Left ventricle myocardium inferior (tissue), 1 donor: ENCODE measurements at places on chromosomes 13 and 19.
A peak's percentile ranks its signal among the peaks of the same experiment; 100 is the strongest.

- no peak for DNase-seq
These were observed 20.4 kb downstream of the ZNF708 start for GRCh38 chr19:21308773-21309172.

- DNase-seq: no peak
These were observed 1.5 kb downstream of the TIMM13 start for GRCh38 chr19:2425622-2426581.

- no peak for DNase-seq
These were observed 239.0 kb downstream of the GGACT start for GRCh38 chr13:100349594-100349993.

- DNase-seq: peak; percentile 78
These were observed at the start of gene LTBP4 for GRCh38 chr19:40601134-40601974. Gene LTBP4, plus strand, starts transcription at chr19:40601369. Its CDS starts 19 bp downstream, at chr19:40601388.

DNA sequence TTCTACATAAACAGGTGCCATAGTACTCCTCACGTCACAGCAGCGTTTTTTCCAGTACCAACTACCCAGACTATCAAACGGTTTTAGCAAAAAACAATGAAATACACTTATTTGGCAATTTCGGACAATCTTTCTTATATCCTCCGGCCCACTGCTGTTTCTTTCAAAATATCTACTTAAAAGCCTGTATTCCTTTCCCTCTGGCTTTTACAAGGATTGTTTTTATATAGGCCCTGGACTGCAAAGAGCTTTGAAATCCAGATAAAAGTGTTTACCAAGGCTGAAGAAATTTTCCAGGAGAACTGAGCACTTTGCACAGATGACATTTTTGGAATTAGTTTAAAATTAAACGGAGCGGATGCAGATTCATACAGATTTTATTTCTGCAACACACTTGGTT lies 255.9 kb upstream of the STARD13 start:
- no peak for DNase-seq

- peak; percentile 73 for DNase-seq
These were observed 7.5 kb upstream of the OR10H5 start for GRCh38 chr19:15779756-15780476.

GRCh38 chr13:101775267-101775666 lies 322.8 kb downstream of the ITGBL1 start:
- DNase-seq: no peak

DNA sequence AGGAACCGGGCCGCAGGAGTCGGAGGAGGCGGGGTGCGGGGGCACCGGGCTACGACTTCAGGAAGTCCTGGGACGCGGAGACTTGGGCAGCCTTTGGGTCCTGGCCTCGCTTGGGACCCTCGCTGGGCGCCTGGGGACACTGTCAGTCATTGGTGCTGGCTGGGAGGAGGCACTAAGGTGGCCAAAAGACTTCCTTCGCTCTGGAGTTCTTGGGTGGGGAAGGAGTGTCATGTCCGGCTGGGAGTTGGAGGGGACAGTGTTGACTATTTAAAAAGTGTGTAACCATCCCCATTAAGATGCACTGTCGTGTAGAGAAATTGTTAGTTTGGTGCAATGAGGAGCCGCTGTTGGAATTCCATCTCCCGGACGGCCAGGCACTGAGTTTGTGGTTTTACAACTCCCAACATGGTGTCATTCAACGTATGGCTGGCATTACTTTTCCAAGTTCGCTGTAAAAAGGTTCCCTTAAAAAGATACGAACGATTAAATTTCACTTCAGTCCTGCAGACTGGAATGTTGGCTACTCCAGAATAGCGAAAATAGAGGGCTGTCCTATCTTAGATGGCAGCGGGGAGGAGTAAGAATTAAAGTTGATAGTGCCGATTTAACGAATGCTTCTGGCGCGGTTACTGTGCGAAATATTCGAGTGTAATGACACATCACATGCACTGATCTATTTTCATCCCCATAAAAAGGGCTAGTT lies 776 bp downstream of the DNAJC3 start:
- DNase-seq: no peak

DNA sequence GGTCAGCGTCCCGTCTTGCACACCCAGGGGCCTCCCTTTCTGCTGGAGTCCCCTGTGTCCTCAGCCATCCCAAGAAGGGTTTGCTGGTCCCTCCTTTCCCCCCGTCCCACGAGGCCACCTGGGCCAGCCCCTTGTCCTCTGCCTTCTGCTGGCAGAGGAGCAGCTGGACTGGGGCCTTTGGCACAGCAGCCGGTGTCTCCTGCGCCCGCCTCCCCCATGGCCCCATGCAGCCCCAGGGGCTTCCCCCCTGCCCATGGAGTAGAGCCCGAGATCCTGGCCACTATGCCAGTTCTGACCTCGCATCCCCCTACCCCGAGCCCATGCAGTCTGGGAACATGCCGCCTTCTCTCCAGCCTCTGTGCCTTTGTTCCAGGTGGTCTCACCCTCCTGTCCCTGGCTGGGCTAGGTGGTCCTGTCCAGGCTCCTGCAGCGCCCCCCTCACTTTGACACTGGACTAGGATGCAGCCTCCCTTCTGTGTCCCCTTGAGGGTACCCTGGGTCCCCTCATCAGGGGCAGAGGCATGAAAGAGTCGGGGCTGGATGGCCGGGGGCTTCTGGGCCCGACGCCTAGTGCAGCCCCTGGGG lies 5.7 kb upstream of the GARIN5A start:
- DNase-seq: no peak

GRCh38 chr19:45508861-45509691 lies 1.8 kb downstream of the VASP start:
- DNase-seq: peak; percentile 83

- DNase-seq: no peak
These were observed 11.4 kb upstream of the MIA start for GRCh38 chr19:40763963-40764362.

- DNase-seq: no peak
These were observed 643.5 kb downstream of the UQCRFS1 start for GRCh38 chr19:28569132-28570131.

- no peak for DNase-seq
These were observed 308.1 kb downstream of the COG6 start for GRCh38 chr13:39963612-39964011.

- no peak for DNase-seq
These were observed 489.7 kb downstream of the RFC3 start for GRCh38 chr13:34307607-34308006.

GRCh38 chr19:43524922-43525835 lies 1.8 kb downstream of the ETHE1 start:
- peak; percentile 49 for DNase-seq

DNA sequence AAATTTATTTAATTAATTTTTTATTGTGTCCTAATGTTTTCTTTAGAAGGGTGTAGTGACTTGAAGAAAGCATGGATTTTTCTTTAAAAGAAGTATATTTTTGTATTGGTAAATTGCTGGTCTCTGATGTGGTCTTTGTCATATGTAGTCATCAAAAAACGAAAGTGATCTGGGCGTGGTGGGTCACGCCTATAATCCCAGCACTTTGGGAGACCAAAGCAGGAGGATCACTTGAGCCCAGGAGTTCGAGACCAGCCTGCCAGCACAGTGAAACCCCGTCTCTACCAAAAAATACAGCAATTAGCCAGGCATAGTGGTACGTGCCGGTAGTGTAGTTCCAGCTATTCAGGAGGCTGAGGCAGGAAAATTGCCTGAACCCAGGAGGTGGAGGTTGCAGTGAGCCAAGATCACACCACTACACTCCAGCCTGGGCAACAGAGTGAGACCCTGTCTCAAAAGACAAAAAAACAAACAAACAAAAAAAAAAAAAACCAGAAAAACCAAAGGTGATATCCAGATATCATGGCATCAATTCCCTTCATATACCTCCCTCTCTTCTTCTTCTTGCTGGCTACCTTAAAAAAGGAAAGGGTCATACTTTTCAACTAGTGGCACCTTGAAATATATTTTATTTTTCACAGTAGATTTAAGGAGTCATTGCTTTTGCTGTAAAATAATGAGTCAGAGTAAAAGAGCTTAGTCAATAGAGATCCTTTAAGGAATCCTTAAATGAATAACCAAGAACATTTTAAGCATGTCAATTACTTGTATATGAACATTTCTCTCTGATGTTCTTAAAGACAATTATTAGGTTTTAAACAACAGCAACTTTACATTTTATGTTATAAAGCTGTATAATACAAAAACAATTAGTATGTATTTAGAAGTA lies 19.9 kb downstream of the KCTD4 start:
- DNase-seq: no peak

GRCh38 chr13:29664591-29664990 lies 69.1 kb upstream of the SLC7A1 start:
- DNase-seq: no peak

GRCh38 chr19:58460039-58460438 lies 6.8 kb upstream of the ZNF324 start:
- no peak for DNase-seq

DNA sequence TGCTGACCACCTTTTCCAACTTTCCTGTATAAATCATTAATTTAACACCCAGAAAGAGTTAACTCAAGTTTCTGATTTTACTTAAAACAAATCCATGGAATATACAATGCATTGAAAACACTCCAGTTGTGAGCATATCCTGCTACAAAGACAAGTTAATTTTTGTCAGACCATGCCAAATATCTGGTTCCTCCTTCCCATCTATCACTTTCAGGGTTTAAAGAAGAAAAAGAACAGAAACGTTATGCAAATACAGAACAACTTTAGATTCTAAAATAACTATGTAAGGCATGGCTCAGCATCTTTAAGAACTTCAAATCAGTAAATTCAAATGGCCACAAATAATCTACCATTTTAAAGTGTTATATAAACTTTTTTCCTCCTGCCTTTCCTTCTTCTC lies 14.9 kb downstream of the MRPS31 start:
- DNase-seq: no peak

- DNase-seq: peak; percentile 55
These were observed 1.1 kb downstream of the PIP5K1C start for GRCh38 chr19:3698974-3699740.

DNA sequence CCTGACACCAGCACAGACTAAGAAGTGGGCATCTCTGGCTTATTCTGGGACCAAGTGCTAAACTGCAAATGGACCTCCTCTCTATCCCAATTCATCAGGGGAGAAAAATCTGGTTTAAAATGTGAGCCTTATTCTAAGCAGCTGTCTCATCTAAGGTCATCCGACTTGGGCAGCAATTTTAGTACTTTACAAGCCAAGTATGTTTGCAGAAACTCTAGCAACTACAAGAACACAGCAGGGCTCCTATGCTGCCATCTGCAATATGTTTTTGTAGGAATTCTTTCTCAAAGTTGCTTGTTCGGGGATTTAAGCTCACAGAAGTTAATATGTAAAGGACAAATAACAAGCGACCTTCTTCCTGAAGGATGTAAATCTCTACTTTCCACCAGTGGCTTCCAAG lies 113.1 kb downstream of the FOXO1 start:
- no peak for DNase-seq

DNA sequence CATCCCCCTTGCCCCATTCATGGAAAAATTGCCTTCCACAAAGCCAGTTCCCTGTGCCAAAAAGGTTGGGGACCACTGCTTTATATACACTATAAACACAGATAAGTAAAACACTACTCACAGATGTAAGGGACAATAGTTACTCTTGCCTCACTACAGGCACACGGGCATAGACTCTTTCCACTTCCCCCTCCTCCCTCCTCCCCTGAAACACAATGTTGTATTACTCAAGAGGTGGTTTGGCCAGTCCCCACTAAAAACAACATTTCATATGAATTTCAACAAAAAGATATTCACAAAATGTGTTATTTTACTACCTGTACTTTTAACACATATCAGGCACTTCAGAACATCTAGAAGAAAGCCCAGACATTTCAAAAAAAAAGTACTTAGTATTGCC lies 45.1 kb downstream of the EPSTI1 start:
- DNase-seq: no peak

DNA sequence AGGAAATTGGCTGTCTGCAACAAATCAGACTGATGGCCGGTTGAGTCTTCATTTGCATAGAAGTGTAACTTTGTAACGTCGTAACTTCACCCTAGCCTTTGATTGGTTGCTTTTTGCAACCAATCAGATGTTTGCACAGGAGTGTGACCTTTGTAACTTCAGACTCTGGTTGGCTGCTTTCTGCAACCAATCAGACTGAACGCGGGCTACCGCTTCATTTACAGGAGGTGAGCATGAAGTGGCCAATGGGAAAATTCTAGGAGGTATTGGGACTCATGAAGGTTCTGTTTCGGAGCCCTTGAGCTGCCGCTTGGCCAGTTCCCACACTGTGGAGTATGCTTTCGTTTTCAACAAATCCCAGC lies 441 bp upstream of the ZNF559 start:
- peak; percentile 67 for DNase-seq

- no peak for DNase-seq
These were observed 324.1 kb upstream of the KLHL1 start for GRCh38 chr13:70432276-70432805.
